Spinal cord (tissue), 10 donors: ENCODE measurements at places on chromosomes 6 and 20.
A peak's percentile ranks its signal among the peaks of the same experiment; 100 is the strongest.

DNA sequence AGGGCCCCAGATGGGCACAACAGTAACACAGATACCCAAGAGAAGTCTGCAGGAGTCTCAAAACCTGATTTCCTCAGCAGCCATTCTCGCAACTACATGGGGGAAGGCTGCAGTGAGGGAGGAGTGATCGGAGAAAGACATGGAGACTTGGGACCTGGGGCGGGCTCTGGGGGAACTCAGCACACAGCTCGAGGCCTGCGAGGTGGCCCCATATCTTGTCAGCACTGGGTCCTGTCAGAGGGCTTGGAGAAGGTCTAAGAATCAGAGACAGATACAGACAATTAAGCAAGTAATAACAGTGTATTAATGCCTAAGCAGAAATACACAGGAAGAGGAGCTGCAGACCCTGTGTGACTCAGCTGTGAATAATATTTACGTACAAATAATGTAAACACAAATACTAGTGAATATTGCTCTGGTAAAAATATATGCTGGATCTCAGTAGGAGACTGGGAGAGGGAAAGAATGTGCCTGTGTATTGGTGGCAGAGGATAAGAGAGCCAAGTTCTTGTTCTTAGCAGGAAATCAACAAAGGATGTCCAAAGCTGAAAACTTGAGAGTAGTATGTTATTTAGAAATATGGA is 336.2 kb downstream of the ZFAND3 start:
- DNase-seq: no peak

- no peak for DNase-seq
Observed at GRCh38 chr6:131745476-131745875, 34.7 kb upstream of the CTAGE9 start.

DNA sequence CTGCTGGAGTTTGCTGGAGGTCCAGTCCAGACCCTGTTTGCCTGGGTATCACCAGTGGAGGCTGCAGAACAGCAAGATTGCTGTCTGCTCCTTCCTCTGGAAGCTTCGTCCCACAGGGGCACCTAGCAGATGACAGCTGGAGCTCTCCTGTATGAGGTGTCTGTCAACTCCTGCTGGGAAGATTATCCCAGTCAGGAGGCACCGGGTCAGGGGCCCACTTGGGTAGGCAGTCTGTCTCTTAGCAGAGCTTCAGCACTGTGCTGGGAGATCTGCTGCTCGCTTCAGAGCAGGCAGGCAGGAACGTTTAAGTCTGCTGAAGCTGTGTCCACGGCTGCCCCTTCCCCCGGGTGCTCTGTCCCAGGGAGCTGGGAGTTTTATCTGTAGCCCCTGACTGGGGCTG is 96.8 kb upstream of the SLC35F1 start:
- DNase-seq: no peak

- no peak for DNase-seq
Observed at GRCh38 chr6:54730767-54731630, 115.6 kb upstream of the FAM83B start.

GRCh38 chr20:62472138-62472940 is 3.5 kb downstream of the GATA5 start:
- no peak for DNase-seq

GRCh38 chr6:28135393-28135792 is 6.3 kb upstream of the ZKSCAN8 start:
- no peak for DNase-seq

DNA sequence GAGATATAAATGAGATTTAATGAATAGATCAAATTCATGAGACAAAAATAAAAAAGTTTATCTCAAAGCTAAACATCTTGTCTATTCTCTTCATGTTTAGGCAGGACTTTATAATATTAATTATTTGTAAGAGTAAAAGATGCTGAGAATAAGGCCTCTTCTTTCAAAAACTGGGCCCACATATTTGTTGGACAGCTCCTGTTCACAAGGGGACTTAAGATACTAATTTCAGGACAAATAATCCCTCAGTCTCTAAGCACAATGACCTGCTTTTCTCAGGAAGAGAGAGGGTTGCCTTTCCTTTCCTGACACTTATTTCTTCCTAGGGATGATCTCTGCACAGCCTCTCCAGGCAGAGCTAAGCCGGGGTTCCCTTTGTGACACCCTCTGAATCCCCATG is 43.3 kb downstream of the NOX3 start:
- DNase-seq: no peak

GRCh38 chr6:32833664-32834063 is 4.9 kb downstream of the TAP2 start:
- DNase-seq: no peak

DNA sequence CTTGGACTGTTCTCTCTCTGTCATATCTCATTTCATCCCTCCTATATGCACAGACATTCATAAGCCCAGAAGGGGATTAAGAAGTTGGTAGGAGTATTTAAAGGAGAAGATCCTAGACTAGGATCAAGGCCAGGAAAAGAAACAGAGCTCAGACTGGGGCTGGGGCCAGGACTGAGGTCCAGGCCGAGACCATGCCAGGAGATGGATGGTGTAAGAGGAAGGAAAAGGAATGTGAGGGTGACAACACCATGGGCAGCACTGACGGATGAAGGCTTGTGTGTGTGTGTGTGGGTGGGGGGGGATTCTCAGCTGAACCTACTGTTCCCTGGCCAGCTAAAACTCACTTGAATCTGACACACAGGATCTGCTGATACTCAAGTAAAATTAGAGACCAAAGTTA is 182.1 kb downstream of the KIF6 start:
- no peak for DNase-seq

DNA sequence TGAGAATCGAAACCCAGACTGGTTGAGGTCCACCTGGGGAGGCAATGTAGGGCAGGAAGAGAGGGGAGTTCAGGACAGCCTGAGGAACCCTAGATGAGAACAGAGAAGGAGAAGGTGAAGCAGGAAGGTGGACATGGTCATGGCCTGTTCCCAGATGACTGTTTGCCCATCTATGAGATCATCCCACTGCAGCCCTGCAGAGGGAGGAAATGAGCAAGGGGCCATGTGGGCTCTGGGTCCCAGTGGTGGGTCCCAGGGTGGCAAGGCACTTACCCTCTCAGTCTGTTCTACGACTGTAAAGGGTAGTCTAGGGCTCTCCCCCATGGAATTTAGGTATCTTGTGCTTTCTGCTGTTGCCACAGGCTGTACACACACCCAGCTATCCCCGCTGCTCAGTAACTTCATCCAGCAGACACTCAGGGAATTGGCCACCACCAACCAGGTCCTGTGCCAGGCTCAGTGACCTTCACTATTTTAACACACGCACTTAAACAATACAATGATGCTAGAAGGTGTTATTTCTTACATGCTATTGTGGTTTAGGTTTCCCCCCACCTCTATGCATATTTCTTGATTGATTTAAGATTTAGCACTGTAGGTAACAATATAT is 89.8 kb downstream of the TOX2 start:
- no peak for DNase-seq

DNA sequence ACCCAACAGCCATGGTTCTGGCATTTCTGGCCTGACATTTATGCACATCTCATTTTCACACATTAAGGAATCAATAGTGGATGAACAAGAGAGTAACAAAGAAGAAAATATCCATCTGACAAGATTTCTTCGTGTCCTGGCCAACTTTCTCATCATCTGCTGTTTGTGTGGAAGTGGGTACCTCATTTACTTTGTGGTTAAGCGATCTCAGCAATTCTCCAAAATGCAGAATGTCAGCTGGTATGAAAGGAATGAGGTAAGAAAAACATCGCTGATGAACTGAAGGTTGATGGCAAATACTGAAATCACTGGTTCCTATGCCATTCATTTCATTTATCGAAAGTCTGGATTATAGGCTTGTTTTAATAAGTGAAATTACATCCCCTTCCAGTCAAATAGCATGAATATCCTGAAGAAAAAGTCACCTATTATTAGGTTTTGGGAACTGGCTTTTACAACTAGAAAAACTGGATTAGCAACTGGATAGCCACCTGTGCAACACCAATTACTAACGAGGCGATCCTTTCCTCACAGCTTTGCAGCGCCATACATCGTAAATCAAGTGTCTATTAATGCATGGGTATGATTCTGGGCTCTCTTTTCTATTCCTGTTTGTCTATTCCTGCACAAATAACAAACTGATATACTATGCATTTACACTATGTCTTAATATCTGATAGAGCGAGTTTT is 50.2 kb upstream of the NOP56 start:
- DNase-seq: no peak

GRCh38 chr6:13522656-13523055 is 35.3 kb upstream of the GFOD1 start:
- DNase-seq: peak; percentile 24

DNA sequence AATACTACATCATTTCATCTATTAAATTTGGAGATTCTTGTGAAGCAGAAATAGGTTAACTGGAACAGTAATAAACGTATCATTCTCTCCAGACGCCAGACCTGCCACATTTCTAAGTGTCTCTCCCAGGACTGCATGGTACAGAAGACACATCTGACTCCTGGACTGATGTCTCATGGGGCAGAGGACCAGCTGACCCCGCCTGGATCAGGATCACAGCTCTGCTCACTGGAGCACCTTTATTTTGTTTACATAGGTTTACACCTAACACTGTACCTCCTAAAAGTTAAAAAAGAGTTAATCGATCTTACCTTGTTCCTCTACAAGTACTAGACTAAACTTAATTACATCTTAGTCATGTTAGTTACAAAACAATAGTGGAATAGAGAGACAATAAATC is 11.2 kb downstream of the OVOL2 start:
- DNase-seq: no peak

DNA sequence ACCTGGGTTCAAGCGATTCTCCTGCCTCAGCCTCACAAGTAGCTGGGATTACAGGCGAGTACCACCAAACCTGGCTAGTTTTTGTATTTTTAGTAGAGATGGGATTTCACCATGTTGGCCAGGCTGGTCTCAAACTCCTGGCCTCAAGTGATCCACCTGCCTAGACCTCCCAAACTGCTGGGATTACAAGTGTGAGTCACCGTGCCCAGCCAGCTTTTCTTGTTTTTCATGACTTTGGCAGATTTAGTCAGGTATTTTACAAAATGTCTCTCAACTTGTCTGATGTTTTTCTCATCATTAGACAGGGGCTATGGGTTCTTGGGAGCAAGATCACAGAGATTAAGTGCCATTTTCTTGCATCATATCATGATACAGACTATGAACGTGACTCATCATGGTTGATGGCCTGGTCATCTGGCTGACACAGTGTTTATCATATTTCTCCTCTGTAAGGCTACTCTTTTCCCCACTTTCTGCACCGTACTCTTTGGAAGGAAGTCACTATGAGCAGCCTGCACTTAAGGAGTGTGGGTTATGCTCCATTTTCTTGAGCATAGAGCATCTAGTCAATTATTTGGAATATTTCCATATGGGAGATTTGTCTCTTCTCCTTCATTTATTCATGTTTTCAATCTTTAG is 67.8 kb downstream of the RNF182 start:
- DNase-seq: no peak

DNA sequence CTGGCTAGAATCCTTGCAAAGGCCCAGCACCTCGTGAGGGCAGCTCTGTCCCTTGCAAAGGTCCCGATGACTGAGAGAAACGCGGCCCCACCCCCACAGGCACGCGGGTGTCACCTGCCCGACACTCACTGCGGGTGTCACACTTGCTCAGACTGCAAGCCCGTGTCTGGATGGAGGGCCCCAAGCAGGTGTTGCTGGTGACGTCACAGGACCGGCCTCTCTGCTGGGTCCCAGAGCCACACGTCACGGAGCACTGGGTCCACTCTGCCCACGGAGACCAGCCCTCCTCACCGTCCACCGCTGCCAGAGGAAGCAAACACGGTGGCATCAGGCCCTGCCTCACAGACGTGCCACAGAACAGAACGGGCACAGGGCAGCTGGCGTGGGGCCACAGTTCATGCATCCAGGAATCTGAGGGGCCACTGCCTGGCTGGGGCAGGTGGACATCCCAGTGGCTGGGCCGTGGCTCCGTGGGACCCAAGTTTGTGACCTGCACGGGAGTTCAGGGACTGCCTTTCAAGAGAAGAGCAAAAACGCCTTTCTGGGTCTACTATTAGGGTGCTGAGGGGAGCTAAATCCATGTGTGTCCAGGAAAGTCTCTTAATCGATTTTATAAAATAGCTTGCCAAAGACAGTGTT is 16.0 kb downstream of the THBS2 start:
- DNase-seq: no peak

DNA sequence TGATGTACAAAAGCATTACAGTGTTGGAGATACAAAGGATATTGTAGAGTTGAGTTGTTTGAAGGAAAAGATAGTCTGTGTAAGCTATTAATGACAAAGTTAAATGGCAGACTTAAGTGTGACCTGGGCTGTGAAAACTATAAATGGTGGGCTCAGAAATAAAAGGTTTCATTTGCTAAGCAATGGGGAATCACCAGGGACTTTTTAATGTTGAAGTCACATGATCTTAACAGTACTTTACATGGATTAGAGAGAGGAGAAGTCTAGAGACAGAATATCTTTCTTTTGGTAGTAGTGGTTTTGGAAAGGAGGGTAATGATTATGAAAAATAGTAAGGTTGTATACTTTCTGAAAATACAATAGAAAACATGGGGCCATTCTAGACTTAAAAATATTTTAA is 67.1 kb downstream of the SCAF8 start:
- no peak for DNase-seq

DNA sequence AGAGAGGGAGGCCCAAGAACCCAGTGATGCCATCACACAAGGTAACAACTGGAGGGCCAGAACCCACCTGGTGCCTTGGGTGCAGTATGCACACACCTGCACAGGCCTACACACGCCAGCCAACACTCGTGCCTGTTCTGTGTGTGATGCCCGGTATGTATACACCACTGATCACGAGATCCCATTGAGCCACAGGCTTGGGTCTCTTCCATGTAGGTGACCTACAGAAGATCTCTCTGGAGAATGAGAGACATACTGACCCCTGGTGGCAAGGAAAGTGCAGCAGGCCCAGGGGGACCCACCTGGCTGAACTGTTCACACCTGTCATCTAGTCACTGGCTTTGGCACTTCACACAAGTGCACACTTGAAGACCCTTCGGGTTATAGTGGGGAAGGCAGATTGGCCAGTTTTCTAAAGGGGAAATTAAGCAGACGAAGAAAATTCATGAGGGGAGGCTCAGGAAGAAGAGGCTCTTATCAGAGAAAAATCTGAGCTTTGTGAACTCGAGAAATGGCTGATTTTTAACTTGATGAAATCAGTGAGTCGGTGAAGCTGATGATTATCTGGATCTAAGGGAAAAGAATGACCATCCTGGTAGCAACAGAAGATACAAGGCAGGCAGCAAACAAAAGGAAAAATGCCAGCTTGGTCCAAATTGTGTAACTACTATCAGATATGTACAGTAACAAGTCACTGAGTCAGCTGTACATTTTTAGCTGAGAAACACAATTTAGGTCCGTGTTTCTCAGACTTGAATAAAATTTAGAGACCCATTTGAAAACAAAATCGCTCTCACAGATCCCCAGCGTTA is 69.1 kb upstream of the PBOV1 start:
- no peak for DNase-seq

DNA sequence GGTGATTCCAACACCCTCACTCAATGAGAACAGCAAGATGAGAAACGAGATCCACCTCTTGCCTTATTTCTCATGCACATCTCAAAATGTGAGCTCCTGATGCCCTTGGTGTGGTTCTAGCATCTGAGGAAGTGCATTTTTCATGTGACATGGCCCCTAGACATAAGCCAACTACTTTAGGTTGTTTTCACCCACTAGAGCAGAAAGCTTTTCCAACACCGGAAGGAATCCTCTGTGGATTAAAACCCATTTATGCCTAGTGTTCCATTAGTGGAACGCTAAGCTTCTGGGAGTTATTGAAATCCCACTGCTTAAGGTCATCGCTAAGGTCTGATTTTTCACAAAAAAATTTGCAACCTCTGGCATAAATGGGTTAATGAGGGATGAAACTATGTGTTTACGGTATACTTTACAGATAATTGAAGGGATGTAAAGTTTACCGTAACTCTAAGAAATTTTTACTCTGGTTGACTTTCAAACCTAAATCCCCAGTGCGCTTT is 24.0 kb downstream of the CYP24A1 start:
- DNase-seq: no peak
